ENCODE measurements at places on chromosomes 2 and 18.

- no peak for DNase-seq
Observed at GRCh38 chr2:235001237-235002133, 49.7 kb downstream of the SH3BP4 start.

DNA sequence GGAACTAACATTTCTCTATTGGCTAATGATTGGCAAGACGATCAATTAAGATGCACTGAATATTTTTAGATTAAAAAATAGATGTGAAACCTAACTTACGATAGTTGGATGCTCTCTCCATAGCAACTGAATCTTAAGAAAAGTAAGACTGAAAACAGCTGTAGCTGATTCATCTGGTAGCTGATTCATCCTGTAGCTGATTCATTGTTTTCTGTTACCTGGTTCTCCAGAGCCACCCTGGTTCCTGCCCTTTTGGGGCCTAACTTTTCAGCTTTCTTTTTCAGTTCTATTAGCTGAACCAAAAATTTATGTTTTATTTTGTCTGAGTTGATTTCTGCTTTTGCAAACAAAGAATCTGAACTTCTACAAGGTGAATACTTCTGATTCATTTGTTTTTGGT is 22.7 kb upstream of the SPR start:
- no peak for DNase-seq

DNA sequence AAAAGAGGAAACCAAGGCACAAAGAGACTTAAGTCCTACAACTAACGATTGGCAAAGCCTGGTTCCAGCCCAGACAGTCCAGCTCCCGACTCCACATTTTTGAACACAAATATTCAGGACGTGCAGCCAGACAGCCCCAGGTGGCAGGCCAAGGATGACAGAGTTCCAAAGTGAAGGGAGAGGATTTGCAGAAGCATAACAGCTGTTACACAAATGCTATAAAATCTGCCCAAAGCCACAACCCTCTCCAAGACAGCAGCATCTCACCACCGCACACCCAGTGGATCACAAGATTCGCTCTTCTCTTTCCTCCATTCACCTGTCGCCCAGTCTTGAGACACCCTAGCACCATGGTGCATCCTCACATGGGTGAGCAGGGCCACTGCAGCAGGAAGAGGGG is 227.1 kb upstream of the ID2 start:
- no peak for DNase-seq

DNA sequence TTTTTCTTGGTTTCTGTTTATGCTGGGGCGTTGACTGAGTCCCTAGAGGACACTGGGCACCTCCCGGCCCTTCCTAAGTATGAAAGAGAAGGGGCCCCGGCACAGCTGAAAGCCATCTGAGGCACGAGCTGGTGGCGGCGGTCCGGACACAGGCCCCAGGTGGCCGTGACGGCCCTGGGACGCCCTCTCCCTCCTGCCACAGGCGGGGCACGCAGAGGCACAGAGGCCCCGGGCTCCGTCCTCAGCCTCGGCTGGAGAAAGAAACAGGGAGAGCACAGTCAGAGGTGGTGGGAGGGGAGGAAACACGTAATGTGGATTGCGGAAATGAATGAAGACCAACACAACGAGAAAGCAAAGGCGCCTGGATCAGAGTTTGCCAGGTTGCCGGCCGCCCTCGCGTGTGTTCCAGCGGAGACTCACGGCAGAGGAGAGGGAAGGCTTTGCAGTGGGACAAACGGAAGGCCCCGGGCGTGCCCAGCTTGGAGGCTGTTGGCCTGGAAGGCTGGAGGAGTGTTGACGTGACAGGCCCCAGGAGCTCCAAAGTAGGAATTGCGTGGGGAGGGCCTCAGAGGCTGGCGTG is 119.1 kb downstream of the PTGR3 start:
- no peak for DNase-seq

DNA sequence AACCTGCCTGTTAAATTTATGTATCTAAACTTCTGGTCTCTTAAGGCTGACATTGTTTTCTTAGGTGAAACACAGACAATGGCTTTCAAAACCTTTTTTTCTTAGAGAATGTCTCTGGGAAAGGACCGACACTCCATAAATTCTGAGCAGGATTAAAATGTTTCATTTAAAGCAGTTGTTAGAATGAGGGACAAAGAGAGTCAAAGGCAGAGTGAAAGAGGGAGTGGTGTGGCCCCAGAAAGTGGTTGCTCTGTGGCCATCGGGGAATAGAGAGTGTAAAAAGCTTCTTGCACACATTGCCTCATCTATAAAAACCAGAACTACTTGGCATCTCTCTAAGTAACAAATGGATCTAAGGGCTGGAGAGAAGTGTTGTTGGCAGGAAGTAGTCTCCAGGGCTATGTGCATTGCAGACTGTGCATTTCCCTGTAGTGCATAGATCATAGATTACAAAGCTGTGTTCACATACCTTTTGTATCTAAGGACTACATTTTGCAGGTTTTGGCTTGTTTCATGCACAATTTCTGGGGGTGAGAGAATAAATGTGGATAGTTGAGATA is 3.6 kb downstream of the RPRM start:
- peak; percentile 72 for DNase-seq

GRCh38 chr2:189835855-189836558 is 51.8 kb downstream of the PMS1 start:
- no peak for DNase-seq

GRCh38 chr2:36492216-36492945 is 105.6 kb downstream of the FEZ2 start:
- no peak for DNase-seq

GRCh38 chr2:241598487-241598886 is 38.5 kb downstream of the THAP4 start:
- no peak for DNase-seq

DNA sequence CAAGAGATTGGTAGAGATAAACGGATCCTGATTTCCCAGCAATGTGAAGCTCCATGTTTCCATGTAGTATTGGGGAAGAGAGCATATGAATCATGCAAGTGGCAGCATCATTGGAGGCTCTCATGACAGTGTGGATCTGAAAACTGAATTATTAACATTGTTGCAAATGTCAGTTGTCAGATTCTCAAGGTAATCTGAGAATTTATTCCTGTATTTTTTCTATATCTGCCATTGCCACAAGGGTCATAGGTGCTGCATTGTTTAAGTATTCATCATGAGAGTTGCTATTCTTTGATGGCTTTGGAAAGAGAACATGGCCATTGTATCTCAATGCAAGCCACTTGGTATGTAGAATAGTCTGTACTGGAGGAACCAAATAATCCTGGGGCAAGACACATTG is 1217.0 kb upstream of the ZEB2 start:
- DNase-seq: no peak

GRCh38 chr18:75209951-75210258 is 692 bp upstream of the TSHZ1 start:
- no peak for DNase-seq

GRCh38 chr2:65015731-65016130 is 26.5 kb downstream of the SLC1A4 start:
- no peak for DNase-seq

- DNase-seq: no peak
Observed at GRCh38 chr2:221975151-221975550, 323.6 kb downstream of the PAX3 start.

GRCh38 chr2:45709137-45709536 is 57.7 kb downstream of the PRKCE start:
- DNase-seq: no peak

DNA sequence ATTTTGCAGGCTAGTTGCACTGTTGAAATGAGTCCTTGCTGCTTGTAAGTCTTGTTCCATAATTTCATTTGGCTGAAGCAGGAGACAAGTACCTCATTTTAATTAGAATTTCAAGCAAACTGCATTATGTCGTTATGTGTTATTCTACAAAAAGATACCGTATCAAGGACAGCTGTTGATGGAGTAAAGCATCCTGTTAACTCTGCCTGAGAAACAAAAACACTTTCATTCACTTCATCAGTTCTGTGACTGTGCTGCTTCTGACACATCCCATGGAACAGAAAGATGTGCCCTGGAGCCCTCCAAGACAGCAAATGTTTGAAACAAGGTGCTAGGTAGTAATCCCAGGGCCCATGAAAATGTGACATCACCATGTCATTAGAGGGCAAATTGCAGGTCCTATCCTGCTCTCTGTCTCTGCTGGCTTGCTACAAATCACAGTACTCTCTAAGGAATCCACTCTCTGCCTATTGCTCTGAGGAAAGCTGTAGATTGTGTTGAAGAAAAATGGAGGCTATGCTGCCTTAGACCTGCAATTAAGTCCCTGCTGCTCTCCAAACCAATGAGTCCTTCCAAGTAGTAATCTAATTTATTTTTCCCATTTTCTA is 209.7 kb upstream of the PARD3B start:
- peak; percentile 62 for DNase-seq

- DNase-seq: no peak
Observed at GRCh38 chr18:39230086-39230803, 1664.6 kb upstream of the CELF4 start.

DNA sequence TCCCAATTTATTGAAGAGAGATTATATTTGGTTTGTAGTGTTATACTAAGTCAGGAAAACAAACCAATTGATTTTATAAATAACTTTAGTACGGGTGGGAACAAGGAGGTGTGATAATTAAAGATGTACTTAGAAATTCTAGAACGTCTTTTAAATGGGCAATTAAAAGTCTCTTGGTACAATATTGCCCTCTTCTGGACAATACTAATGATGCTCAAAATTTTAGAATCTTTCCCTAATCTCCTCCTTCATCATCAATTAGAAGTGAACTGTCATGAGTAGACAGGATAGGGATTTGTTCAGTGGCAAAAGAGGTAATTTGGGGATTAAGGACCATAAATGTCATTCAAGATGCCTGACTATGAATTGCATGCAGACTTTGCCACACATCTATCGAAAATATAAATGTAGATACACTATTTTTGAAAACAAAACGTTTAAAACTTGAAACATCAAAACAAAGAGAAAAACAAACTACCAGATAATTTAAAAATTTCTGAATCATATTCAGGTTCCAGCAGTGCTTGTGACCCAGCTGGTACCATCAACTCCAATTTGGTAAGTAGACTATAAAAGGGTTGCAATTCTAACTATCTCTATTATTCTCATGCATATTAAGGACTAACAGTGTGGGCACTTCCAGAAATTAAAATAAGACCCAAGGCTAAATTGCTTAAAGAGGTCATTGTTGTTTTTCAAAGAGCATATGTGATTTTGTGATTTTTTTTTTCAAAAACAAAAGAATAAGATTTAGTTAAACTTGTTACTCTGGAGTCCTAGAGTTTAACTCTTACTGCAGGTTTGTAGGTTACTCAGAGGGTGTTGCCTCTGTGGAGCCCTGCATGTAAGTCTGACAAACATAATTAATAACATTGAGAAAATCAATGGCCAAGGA is 123.5 kb downstream of the LAMA3 start:
- no peak for DNase-seq

DNA sequence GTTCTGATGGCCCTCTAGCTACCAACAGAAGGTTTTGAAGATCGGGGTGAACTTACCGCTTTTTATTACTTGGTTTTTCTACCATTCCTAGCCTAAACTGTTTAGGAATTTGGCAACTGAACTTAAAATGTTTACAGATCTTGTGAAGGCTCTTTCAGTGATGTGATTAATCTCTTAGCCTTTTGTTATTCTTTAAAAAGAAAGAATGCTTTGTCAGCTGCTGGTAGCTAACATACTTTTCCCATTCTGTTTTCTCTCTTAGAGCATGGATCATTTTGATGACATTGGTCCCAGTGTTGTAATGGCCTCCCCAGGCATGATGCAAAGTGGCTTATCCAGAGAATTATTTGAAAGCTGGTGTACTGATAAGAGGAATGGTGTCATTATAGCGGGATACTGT is 18.1 kb downstream of the CPSF3 start:
- no peak for DNase-seq

DNA sequence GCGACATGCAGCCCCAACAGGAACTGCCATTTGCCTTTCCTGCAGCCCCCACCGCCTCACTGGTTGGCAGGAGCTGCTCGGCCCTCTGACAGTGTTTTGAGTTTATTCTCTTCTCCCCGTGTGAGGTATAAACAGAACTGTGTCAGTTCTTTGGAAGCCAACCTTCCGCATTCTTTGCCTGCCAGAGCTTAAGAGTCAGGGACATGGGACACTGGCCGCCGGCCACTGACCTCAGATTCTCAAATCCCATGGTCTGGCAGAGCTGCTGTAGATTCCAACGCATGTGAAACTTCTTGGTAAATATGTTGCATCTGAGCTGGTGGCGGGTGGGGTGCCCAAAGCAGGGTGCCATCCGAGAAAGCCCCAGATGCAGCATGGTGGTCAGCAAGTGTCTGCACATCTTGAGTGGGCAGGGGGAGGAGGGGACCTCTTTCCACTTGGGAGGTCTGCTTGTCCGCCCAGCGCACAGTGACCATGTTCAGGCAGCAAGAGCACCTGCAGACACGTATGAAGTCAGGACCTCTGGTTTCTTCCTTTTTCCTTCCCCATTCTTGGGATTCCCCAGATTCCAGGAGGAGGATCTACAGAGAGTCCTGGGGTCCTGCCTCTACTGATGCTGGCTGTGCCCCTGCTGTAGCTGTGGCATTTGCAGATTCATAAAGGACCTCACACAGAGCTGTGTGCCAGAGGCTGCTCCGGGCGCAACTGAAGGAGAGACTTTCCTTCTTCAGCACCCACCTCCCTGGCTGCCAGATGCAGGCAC is 23.8 kb downstream of the ASB18 start:
- no peak for DNase-seq

GRCh38 chr2:81481242-81481993 is 1176.9 kb upstream of the LRRTM1 start:
- no peak for DNase-seq

DNA sequence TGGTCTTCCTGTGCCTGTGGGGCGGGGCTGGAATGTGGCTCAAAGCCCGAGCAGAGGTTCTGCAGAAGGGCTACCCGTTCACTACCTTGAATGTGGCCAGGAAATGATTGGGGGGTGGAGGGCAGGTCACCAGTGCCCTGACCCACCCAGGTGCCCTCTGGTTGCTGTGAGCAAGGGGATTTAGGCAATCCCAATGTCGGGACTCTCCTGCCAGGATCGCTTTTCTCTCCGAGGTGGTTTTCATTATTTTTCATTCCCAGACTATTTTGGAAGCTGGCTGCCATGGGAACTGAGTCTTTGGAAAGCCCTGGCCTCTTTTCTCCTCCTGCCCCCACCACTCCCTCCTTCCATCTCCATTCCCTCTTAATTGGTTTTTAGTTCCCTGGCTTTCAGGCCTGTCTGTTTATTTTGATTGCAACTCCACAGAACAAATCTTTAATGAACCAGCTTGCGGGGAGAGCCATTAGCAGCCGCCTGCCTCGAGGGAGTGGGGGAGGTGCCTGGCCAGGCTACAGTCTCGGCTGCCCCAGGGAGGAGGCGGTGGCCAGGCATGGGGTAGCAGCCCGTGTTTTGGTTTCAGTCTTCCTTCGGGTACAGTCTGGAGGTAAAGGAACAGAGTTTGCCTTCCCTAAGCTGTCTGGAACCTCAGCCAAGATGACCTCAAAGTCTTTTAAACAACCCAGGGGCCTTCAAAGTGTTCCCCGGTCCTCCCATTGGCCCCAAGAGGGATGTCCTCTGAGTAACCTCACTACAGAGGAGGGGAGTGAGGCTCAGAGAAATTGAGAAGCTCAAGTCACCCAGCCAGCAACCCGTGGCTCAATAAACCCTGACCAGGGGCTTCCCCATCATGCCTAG is 114.4 kb upstream of the HAAO start:
- peak; percentile 86 for DNase-seq

DNA sequence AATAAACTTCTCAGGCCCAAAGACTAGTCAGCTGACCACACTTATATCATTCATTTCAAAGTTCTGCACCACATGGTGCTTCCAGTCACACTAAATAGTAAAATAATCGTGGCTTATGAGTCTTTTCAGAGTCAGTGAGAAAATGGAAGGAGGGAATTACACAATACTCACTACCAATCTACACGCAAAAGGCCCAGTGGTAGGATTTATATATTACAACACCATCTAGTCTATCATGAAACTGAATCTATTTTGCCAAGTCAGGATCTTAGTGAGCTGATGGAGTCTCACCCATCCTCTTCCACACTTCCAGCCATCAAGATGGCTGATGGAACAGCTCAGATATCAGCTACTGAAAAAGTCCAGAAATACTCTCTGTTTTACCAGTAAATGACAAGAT is 21.9 kb downstream of the INO80D start:
- DNase-seq: no peak

Data from spinal cord (tissue), 10 donors.